ENCODE measurements at places on chromosomes 12 and 14.

GRCh38 chr12:110344657-110345056, 58.9 kb downstream of the ANAPC7 start:
- no peak for DNase-seq

GRCh38 chr14:99654235-99654985, 9.5 kb downstream of the HHIPL1 start:
- no peak for DNase-seq

- DNase-seq, result no peak
Observed at GRCh38 chr12:42758806-42759205, 169.3 kb upstream of the PRICKLE1 start.

DNA sequence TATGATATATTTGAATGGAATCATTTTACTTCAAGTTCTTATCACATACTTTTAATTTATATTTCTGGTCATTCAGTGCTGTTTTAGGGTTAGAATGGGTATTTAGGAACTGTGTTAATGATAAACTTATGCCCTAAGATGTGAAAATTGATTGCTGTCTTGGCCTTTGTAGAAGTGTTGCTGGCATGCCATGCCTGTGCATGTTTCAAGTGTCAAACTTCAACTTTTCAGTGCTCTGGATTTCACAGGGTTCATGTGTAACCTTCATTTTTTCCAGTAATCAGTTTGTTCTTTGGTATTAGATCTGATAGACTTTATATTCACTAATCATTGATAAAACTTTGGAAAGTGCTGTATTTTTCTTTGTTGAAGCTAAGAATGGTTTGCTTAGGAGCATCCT, 36.6 kb downstream of the YLPM1 start:
- DNase-seq, result no peak

DNA sequence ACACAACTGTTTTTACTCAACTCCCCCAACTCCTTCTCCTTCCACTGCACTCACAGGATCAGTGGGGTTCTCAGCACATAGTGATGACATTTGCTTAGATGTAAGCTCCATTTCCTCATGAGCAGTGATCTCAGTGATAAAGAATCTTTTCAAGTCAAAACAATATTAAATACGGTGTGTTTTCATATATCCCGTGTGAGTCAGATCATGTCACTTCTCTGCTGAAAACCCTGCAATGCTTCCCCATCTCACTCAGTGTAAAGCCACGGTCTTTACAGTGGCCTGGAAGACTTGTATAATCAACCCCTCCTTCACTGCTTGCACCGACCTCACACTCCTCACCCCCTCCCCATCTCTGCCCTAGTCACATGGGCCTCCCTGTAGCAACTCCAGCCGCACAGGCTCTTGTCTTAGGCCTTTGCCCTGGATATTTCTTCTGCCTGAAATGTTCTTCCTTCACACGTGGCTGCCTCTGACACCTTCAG, 149.7 kb upstream of the ARHGAP5 start:
- DNase-seq, result no peak

DNA sequence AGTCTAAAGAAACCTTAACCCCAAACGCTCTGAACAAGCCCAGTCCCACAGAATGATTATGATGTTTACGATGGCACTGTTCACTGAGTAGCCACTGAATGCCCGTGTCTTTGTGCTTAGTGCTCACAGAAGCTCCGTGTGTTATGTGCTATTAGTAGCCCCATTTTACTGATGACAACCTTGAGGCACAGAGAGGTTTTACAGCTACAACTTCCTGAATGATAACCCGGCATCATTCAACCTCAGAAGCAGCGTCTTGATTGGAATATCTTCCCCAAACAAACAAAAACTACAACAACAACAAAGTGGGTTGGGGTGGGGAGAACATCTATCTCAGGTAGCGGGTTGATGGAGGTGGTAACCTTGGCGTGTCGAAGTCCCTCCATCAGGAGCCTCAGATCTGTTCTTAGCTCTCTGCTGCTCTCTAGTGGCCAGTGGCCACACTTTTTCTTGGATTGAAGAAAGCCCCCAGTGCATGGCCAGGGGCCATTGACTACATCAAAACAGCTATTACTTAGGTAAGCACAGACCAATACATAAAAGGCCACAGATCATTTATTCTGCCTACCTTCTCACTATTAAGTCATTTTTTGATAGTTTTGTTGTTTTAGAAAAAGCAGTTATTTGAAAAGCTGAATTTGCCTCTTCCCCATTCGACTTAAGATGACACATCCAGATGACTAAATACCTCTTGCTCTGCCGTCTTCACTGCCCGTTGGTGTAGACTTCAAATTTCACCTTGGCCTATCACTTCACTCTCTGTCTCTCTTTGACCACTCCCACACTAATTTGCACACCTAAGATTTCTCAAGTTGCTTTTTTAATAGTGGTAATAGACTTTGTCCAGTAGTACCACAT, 376.9 kb downstream of the GALC start:
- peak; percentile 1 for DNase-seq

- no peak for DNase-seq
Observed at GRCh38 chr12:33587784-33588712, 148.4 kb upstream of the SYT10 start.

GRCh38 chr14:93858896-93859295, 68.2 kb upstream of the FAM181A start:
- DNase-seq, result no peak

DNA sequence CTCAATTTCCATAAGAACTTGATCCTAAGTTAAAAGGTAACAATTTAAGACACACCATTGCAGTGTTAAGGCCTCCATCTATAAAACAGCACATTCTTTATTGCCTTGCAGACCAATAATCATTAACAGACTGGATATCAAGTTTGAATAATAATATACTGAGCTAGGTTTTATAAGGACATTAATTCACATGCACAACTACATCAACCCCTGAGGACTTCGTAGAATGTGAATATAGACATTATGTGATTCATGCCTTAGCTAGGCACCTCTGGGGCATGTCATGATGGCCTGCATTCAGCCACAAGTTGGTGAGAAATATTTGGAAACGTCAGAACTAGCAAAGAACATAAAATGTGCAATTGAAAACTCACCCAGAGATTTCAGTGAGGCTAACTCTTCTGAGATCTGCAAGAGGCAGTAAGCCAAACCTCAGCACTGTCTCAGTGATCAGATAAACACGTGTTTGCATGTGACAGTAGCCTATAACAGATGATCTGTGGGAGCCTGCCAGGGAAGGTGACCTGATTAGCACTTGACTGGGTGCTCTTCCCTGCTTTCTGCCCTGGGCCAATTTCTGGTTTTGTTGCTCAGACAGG, 492.2 kb downstream of the FLRT2 start:
- DNase-seq, result no peak

GRCh38 chr14:73235531-73236155, 1.7 kb upstream of the PAPLN start:
- DNase-seq, result no peak

- DNase-seq, result no peak
Observed at GRCh38 chr14:97336179-97336578, 539.0 kb downstream of the VRK1 start.
